ENCODE measurements at places on chromosomes 12 and 14.

- DNase-seq = no peak
Observed at GRCh38 chr12:65313719-65314317, 35.3 kb downstream of the MSRB3 start.

GRCh38 chr12:32686340-32686739 is 7.2 kb downstream of the DNM1L start:
- no peak for DNase-seq

DNA sequence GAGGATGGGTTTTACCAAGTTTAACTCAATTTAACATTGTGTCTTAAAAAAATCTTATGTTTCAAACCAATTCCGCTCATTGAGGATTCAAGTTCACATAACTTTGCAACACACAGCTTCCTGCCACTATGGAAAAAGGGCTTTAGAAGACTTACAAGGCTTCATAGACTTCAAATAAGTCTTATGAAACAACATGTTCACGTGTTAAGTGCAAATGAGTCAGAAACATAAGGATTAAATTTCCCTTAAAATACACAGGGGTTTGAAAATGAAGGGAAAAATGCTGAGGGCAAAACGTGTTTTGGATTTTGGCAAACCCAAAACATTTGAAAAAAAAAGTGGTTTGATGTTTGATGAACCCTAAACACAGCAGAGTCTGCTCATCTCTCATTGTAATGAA is 364.8 kb downstream of the BMP4 start:
- no peak for DNase-seq

GRCh38 chr12:18207266-18207665 is 54.1 kb upstream of the PIK3C2G start:
- DNase-seq = no peak

- no peak for DNase-seq
Observed at GRCh38 chr14:101109981-101110728, 206.6 kb upstream of the RTL1 start.

GRCh38 chr12:49750027-49750995 is 9.0 kb downstream of the TMBIM6 start:
- no peak for DNase-seq

DNA sequence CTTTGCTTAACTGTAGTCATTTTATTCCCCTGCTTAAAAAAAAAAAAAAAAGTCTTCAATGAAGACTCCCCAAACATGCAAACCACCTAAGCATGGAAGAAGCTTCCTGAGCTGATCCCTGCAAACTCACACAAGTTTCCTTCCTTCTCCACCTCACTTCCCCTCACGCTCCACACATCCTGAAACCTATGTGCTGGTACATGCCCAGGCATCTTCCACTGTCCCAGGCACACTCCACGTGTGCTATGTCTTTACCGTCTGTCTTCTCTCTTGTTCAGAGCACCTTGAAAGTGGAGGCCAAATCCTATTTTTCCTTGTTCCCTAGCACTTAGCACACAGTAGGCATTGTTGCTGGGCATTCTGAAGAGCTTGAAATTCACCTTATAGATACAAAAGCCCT is 13.4 kb downstream of the LRIG3 start:
- DNase-seq = no peak

DNA sequence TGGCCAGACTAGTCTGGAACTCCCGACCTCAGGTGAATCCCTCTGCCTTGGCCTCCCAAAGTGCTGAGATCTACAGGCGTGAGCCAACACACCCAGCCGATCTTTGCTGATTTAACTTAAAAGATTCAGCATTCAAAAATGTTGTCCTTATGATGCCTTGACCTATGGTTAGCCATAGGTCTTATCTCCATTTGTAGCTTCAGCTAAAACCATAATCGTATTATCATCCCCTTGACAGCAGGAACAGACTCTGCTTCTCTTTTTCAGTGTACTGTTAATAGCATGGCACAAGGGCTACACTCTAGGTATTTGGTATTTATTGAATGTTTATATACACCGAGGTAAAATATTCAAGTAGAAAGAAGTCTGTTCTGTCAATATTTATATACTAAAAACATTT is 15.3 kb downstream of the CCDC62 start:
- no peak for DNase-seq

DNA sequence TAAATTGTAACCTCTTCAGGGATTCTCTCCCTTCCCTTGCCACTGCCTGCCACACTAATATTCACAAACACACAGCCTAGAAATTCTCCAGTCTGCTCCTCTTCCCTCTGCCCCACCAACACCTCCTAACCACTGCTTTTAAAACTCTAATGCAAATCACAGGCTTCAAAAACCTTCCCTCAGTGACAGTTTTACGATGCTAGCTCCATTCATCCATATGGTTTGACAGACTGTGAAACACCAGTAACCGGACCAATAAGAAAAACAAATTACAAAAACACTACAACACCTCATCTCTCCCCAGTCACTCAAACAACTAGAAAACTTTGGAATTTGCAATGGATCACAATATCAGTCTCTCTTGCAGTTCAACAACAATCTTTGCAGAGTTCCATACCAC is 5.7 kb downstream of the DPF3 start:
- no peak for DNase-seq

- no peak for DNase-seq
Observed at GRCh38 chr12:120739031-120739762, 13.6 kb downstream of the ACADS start.

- DNase-seq = no peak
Observed at GRCh38 chr14:85454226-85454813, 75.6 kb upstream of the FLRT2 start.

DNA sequence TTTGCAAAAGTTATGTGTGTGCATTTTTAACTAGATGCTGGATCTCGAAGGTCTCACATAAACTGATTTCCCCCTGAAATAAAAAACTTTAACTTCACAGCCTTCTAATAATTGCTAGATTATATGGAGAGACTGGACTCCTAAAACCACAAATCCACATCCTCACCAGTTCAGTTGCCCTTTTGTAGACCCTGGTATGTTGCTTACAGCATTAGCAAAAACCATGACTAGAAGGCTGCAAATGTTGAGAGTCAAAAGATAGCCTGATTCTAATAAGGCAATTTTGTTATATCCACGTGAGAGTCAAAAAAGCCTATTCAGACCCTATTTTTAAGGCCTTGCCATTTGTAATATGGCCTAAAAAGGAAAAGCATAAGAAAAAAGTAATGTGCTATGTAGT is 37.4 kb downstream of the RASSF8 start:
- DNase-seq = no peak

DNA sequence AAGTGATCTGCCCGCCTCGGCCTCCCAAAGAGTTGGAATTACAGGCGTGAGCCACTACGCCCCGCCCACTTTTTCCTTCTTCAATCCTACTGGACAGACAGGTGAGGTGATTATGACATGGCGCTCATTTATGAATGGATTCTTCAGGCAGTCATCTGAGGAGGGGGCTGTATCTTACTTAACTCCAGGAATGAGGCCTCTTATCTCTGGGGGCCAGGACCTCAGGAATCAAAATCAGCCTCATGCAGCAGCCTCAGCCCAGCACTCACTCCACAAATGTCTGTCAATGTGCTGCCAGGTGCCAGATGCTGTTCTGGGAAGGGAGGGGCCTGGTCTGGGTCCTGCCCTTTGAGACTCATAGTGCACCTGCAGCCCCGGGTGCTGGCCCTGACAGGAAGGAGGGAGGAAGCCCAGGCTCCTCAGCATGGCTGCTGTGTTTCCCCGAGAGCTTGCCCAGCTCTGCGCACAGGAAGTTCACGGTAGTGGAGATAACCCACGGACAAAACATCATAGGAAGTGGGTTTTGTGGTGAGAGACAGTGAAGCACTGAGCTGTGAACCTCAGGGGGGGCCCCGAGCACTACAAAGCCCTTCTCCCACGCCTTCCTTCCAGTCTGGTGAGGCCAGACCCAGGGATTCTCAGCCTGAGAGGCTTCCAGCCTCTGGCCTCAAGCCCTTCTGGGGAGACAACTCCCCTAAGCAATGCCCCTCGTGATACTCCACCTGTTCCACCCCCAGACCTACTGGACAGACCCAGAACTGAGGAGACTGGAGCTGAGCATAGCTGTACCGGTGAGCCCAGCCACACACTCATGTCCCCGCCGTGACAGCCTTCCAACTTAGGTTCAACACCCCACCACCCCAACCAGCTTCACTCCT is 22.3 kb downstream of the GALNT6 start:
- peak; percentile 83 for DNase-seq

DNA sequence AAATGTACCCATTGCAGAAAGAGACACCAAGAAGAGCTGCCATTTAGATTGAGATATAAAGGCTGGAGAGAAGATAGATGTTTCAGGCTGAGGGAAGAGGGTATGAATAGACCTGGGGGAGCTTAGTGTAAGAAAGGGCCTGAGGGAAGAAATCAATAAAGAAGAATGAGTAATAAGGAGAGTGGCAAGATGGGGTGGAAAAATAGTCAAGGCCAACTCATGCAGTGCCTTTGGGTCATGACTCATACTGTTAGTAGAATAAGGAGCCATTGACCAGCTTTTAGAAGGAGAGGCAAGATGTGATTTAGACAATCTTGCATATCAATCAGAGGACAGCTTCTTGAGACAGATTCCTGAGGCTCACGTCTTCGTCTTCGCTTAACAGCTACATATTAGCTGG is 287.5 kb downstream of the DUSP6 start:
- no peak for DNase-seq

DNA sequence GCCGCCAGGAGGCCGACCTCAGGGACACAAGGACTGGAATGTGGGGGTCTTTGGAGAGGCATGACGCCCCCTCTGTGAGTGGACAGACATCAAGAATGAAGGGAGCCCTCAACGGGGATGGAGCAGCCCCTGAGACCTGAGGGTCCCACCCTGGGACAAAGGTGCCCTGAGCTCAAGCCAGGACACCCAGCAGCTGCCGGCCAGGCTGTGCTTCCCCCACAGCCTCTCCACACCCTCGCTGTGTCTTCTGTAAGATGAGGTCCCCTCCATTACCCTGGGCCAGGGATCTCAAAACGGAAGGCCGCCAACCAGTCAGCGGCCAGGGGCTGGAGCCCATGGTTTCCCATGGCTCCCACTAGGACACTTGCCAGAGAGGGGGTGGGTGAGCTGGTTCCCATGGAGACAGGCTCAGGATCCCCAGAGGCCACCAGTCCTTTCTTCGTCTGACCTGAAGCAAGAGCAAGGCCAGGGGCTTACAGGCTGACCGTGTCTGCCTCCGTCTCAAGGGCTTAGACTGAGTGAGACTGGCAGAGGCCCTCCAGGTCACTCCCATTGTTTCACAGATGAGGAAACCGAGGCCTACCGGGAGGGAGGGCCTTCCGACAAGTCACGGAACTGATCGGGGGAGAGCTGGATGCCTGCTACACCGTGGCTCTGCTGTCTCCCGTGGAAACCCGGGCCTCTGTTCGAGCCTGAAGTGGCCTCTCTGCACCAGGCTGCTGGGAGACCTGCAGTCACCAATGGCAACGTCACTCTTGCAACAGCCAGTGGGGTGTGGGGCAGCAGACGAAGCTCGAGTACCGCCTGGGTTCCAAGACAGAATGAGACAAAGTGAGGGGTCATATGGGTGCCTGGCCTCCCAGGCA is 91.7 kb upstream of the DIO3 start:
- DNase-seq = no peak

DNA sequence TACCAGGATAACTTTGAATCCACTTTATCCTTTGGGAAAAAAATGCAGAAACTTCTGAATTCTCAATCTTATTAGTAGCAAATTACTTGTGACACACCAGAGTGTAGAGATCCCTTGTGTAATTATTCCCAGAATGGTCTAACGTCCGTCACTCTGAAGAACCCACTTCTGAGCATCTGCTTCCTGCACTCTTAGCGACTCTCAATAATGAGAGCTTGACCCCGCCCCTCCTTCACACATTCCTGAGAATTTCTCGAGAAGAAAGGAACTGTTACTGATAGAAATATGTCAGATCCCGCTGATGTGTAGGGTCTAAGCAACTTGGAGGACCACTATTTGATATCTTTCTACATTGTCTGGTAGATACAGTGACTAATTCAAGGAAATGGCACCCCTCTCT is 218.3 kb upstream of the PDZRN4 start:
- no peak for DNase-seq

DNA sequence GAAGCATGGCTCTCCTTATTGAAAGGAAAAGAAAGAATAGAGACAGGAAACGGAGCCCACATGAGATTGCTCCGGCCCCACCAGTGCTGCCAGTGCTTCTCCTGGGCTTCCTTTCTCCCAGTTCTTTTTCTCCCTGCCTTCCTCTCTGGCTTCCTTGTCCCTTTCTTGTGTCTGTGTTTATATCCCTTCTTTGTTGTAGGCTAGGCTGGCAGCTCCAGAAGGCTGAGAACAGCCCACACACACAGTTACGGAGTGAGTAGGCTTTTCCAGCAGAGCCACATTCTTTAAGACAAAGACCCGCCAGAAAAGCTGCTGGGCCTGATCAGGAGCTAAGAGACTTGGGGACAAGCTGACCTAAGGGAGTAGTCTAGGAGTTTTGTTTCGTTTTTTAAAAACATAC is 13.0 kb downstream of the CIPC start:
- DNase-seq = no peak

- no peak for DNase-seq
Observed at GRCh38 chr14:89435892-89436656, 19.0 kb upstream of the FOXN3 start.

GRCh38 chr12:68585966-68586365 is 24.7 kb upstream of the RAP1B start:
- DNase-seq = no peak

DNA sequence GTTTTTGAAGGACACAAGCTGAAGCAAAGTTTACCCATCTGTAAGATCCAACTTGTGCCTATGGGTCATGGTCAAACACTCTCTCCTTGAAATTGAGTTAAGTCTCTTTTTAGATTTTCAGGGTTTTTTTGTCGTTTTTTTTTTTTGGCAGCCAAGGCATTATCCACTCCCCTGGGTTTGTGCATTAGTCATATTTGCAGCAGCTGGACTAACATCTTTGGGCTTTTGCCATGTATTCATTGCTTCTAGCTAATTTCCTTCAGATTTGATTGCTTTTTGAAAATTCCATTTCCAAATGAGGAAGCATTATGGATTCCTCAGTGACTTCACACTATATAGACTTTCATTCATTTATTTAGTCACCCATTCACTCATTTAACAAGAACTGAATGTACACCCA is 80.3 kb upstream of the SRRM4 start:
- no peak for DNase-seq

GRCh38 chr14:65803885-65804284 is 391.4 kb downstream of the FUT8 start:
- DNase-seq = no peak

DNA sequence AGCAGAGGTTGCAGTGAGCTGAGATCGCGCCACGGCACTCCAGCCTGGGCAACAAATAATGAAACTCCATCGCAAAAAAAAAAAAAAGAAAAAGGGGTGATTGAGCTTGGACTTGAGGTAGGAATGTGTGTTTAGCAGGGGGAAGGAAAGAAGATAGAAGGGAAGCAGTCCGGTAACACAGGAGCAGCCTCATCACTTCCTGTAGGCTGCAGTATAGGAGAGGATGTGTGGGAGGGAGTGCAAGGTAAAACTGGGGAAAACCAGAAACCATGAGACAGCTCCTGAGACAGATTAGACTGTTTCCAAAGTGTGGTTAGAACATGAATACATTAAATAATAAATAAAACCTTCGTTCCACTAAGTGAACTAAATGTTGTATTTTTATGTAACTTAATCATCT is 49.2 kb downstream of the FGD4 start:
- no peak for DNase-seq

All from transverse colon (tissue), 4 donors.